Endothelial cell (in vitro differentiated cells): ENCODE measurements at places on chromosomes 1 and 21. TPM values are rescaled to one million over a fixed set of nuclear protein-coding genes. Genes with fewer than 3 reads are reported as not detected.

FNDC5 gene
- 5.5 TPM for total RNA-seq

FAM131C gene
- 0.56 TPM for total RNA-seq

ROR1 gene
- total RNA-seq: 6.7 TPM

PDZK1 gene
- total RNA-seq: 0.41 TPM

ETV3 gene
- 52.3 TPM for total RNA-seq

CFAP74 gene
- not detected for total RNA-seq

TSPEAR gene
- total RNA-seq: not detected

CA6 gene
- total RNA-seq: 2.5 TPM

REG4 gene
- total RNA-seq: not detected

TFF3 gene
- total RNA-seq: not detected

TBX19 gene
- total RNA-seq: 1.1 TPM

CAMK1G gene
- not detected for total RNA-seq

SH2D1B gene
- not detected for total RNA-seq

TRIM62 gene
- 10.8 TPM for total RNA-seq

TMEM81 gene
- 3.7 TPM for total RNA-seq
